ENCODE measurements at places on chromosomes 7 and 10.

GRCh38 chr7:57414852-57415251, 35.1 kb upstream of the ZNF716 start:
- DNase-seq: no peak

- DNase-seq: no peak
Observed at GRCh38 chr7:158596745-158597144, 9.1 kb upstream of the PTPRN2 start.

DNA sequence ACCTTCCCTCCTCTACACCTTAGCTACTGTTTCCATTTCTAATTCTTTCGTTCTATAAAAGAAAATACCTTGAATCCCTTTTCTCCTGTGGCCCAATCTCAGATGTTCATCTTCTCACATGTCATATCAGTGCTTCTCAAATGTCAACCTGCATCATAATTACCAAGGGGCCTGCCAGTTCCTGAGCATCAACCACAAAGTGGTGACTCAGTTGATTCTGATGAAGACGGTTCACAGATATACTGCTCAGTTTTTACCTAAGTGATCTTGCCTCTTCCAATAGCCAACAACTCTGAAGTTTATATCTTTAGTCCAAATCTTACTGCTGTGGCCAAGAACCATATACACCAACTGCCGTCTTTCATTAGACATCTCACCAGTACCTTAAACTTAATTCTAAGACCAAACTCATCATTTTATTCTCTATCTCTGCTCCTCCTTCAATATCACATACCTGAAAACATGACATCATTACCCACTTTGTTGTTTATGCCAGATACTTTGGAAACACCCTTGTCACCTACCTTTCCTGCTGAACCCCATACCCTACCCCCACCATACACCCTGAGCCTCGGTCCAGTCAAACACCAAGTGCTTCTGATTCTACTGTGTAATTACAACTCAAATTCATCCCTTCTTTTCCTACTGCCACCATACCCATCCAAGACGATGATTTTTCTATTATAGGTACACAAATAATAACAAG, 115.5 kb downstream of the LMBR1 start:
- no peak for DNase-seq

DNA sequence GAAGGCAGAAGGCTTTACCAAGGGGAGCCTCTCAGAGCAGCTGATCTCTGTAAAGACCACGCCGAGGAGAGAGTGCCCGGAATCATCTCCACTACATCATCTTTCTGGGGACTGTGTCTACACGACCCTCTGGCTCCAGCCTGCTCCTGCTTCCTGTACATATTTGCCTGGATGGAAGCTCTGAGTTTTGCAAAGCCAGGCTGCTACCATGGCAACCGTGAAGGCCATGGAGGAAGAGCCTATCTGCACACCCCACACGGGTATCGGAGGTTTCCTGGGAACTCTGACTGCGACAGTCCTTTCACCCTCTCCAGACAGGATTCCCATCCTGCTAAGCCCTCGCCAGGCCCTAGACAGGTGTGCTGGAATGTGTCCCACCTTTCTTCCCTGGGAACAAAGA, 83.4 kb upstream of the TNRC18 start:
- DNase-seq: no peak

DNA sequence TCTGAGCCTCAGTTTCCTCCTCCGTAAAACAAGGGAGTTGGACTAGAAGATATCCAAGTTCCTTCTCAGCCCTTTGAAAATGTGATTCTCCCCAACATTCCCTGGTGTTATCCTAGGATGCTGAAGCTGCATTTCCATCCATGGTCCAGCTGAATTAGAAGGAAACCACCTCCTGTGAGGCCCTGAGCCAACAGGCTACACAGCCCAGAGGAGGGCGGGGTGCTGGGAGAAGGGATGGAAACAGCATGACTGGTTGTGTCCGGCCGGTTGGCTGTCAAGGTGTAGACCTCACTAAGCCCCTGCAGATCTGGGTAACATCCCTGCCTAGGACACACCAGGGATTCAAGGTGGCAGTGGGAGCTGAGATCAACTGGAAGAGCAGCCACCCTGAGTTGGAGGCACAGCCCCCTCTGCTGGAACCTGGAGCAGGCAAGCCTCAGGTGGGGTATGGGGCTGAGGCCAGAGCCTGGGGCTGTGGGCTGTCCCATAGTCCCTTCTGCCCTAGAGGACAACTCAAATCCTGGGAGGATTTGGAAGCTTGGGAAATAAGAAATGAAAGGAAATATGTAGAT, 72.0 kb downstream of the PAX2 start:
- DNase-seq: no peak

DNA sequence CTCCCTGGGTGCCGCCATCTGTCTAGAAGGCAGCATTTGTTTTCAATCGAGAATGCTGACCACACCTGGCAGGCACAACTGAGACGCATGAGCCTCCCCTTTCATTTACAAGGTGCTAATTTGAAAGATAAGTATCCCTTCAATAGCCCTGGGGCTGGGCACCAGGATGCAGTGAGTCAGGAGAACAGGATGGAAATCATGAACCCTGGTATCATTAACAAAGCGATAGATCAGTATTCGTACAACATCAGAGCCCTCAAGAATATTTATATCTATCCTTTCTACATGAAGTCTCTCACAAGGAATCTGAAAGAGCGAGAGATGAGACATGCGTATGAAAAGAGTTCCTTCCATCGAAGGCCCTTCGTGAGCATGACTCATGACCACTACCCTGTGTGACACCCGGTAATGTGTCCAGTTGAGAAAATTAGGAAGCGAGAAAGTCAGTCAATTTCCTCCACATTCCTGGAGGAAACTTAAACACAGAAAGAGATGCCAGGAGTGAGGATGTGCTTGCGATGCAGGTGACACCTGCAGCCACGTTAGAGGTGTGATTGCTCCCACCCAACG, 123.1 kb upstream of the PITRM1 start:
- DNase-seq: no peak

DNA sequence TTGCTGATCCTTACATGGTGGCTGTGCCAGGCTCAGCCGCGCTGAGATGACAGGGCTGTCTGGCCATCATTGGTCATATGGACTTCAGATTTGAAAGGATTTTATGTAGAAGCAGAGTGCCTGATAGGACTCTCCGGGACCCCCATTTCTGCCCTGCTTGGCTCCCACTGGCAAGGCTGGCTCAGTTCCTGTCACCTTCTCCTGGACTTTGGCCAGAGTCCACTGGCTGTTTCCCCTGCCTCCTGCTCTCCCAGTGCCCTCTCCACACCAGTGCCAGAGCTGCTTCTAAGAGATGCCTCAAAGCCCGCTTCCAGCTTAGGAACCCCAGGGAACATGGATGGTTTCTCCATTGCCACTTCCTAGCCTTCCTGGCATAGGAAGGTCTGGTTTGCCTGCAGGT, 5.1 kb upstream of the SH2D4B start:
- DNase-seq: no peak

GRCh38 chr10:44309361-44309760, 75.5 kb downstream of the CXCL12 start:
- DNase-seq: peak; percentile 77

GRCh38 chr7:82360591-82361368, 82.8 kb downstream of the CACNA2D1 start:
- DNase-seq: no peak

DNA sequence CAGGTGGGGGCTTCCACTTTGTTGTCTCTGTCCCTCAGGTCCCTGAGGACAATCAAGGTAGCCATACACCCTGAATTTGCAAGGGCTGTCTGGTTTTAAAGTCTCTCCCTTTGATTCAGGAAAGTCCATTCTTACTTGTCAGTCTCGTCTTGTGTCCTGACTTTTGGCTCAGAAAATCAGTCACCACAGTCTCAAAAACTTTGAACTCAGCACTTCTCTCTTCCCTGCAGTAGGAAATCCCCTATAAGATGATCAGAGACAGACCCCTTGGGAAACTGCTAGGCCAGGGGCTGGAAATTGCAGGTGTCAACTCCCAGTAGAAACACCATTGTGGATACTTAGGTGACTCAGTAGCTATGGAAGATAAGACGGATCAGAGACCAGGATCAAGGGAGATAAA, 73.1 kb downstream of the CDC123 start:
- DNase-seq: no peak

GRCh38 chr7:94176694-94177200, 172.6 kb upstream of the BET1 start:
- DNase-seq: no peak

DNA sequence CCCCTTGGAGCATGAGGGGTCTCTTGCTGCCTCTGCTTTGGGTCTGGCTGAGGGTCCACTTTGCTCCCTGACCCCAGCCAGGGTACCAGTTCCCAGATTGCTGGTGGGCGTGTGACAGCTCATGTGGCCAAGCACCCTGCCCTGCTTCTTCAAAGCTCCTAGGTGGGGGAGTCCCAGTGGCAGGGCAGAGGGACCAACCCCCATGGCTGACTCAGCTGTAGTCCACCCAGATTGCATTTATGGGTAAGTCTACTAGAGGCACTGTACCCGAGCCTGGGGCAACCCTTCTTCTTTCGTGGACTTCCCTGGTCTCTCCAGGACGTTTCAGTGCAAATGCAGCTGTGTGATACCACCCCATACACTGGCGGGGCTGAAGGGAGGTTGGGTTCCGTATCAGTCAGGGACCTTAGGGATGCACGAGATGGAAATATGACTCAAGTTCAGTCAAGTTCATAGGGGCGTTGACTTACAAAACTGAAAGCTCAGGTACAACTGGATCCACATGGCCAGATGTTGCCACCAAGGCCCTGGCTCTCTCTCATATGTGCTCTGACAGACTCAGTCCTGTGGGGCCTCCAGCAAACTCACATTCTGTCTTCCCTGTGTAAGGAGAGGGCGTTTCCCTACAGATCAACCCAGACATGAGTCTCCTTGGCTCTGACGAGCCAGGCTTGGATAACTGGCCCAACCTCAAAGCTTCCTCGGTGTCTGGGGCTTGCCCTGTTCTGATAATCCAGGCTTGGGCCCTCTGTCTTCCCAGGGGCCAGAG, 13.6 kb downstream of the PTPRE start:
- DNase-seq: no peak

DNA sequence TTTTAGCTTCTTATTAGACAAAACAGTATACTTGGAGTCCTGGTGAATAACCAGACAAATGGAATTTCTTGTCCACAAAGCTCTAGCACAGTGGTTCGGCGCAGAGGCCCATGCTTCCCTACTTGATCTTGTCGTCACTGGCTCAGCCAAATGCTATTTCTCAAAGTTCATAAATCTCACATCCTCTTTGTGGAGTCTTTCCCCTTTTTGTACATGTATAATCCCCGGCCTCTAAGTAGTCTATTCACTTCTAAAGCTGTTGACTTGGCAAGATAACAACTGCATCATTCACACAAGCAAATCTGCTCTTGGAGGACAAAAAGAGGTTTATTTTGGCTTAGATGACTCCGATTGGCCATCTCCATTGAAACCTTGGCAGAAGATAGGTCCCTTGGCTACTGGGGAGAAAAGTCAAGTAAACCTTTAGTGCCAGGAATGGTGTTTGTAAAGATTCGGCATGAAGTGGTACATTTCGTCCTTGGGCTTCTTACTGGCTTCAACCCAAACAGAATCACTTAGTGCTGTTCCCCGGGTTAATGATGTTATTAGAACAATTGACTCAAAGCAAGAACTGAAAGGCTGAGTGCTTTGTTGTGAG, 5.1 kb upstream of the AKR1E2 start:
- no peak for DNase-seq

GRCh38 chr10:31771331-31771831, 157.2 kb downstream of the ARHGAP12 start:
- DNase-seq: no peak

- DNase-seq: no peak
Observed at GRCh38 chr7:138726288-138726687, 25.1 kb upstream of the SVOPL start.

GRCh38 chr7:102049765-102050164, 232.3 kb downstream of the CUX1 start:
- no peak for DNase-seq

DNA sequence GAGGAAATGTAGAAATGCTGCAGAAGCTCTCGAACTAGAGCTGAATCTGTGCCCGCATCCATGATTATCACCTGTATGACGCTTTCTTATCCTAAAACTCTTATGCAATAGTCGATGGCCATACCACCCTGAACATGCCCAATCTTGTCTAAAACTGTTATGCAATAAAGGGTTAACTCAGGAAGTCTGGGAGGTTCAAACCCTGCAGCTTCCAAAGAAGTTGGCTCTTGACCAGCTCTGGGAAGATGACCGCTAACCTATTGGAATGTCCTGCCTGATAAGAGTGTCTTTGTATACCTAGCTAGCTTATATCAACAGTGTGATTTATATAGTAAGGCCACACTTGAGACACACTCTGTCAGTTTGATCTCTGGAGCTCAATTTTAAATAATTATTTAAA, 3.4 kb upstream of the C10orf88 start:
- no peak for DNase-seq

DNA sequence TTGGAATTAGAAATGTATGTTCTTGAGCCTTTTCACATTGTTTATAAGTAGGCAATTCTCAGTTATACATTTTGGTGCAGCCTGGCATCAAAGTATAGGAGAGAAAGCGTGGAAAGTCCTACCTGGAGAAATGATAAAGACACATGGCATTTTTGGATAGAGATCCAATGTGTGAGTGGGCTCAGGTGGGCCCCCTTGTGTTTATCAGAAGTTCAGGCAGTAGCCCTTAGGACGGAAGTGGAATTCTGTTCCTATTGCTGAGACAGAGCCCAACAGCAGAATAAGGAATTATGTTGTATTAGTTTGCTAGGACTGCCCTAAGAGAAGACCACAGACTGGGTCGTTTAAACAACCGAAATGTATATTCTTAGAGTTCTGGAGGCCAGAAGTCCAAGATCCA, 85.2 kb upstream of the AMPH start:
- no peak for DNase-seq

DNA sequence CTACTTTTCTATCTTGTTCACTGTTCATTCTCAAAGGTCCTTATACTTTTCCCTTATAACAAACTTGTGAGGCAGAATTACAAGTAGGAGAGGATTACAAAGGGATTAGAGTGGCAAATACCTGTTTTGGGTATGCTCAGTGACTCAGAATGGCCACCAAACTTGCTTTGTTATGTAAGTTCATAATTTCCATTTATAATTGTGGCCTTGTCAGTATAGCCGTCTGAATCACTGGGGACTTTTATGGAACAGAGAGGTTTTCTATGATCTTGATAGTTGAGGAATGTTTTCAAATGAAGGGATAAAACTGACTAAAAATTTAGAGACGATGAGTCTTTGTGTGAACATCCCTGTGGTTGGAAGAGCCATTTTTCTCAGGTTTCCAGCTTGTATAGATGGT, 116.2 kb downstream of the SND1 start:
- no peak for DNase-seq

GRCh38 chr7:158453663-158454062, 134.0 kb downstream of the PTPRN2 start:
- DNase-seq: no peak

- no peak for DNase-seq
Observed at GRCh38 chr7:147923841-147924240, 666.7 kb upstream of the C7orf33 start.

- DNase-seq: peak; percentile 34
Observed at GRCh38 chr7:13989949-13990305, 461 bp upstream of the ETV1 start.
